Adrenal gland (tissue), 19 donors: ENCODE measurements at places on chromosomes 13 and 19. TPM values are rescaled to one million over a fixed set of nuclear protein-coding genes. Genes with fewer than 3 reads are reported as not detected.

ZNF567 gene
- total RNA-seq: 4.9 TPM

MVB12A gene
- total RNA-seq: 56.1 TPM

- no peak overlapping the region for H3K4me3 ChIP-seq
- H3K4me1 ChIP-seq: no peaks in the 10 kb centered on the region
- H3K27me3 ChIP-seq: no peaks in the 10 kb centered on the region
Measured at GRCh38 chr13:95926231-95926630, 127.0 kb downstream of the UGGT2 start.

TTYH1 gene
- total RNA-seq: 4.0 TPM

IGFL2 gene
- total RNA-seq: not detected

DNA sequence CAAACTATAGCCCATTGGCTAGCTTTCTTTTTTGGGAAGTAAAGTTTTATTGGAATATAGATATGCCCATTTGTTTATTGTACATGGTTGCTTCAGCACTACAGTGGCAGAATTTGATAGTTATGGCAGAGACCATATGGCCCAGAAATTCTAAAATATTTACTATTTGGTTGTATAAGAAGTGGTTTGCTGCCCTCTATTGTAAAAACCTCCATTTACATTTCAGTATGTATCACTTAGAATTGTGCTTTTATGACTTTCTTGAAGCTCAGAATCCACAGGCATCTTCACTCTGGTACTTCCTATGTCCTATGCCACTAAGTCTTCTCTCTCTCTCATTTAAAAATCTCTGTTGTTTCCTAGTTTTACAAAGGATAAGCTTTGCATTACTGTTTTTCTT, 37.7 kb downstream of the DLEU7 start:
- no peaks in the 10 kb centered on the region for H3K27me3 ChIP-seq
- H3K27ac ChIP-seq: no peak overlapping the region
- no peaks in the 10 kb centered on the region for H3K36me3 ChIP-seq
- no peaks in the 10 kb centered on the region for H3K4me1 ChIP-seq
- DNase-seq: no peak
- no peak overlapping the region for H3K4me3 ChIP-seq

ATXN8OS gene
- total RNA-seq: not detected

NLRP7 gene
- not detected for total RNA-seq

DNA sequence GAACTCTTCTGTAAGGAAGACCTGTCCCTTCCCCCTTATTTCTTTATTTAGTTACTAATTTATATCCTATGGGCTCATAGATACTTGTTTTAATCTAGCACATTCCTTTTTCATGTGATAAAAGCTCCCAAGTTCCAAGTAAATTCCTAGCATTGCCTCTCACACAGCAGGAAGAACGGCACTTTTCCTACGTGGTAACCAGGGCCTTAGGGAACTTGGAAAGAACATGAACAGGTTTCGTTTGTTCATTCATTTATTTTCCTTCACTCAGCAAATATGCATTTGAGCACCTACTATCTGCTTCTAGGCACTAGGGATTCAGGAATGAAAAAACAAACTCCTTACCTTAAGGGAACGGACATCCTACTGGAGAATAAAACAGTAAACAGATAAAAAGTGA, 125.1 kb downstream of the SIPA1L3 start:
- no peak overlapping the region for H3K4me3 ChIP-seq
- no peak for DNase-seq
- H3K36me3 ChIP-seq: no peaks in the 10 kb centered on the region
- no peaks in the 10 kb centered on the region for H3K27me3 ChIP-seq
- H3K4me1 ChIP-seq: no peaks in the 10 kb centered on the region

IRF2BP1 gene
- 35.8 TPM for total RNA-seq

DNA sequence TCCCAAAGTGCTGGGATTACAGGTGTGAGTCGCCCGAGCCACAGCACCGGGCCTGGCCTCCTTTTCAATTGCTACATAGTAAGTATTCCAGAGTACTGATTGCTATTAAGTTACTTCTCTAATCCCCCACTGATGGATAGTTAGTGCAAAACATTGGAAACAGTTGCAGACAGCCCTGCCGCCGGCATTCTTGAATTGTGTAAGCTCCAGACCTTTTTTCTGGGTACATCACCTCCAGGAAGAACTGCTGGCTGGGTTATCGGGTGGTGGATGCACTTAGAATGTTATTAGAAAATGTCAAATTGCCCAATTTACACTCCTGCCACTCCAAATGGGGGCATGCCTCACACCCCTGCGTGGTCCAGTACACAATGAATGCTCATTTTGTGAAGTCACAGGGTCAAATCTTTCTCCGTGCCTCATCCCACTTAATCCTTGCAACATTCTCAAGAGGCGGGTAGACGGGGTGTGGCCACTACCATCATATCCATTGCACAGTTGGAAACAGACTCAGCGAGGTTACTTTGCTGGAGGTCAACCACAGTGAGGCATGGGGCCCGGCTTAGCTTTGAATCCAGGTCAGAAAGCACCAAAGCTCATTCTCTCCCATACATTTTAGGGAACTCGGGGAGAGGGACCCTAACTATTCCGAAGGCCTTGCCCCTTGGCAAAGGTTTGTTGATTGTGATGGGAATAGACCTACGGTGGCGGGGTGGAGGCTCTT, 1.0 kb upstream of the KDM4B start:
- no peak overlapping the region for H3K27ac ChIP-seq
- no peaks in the 10 kb centered on the region for H3K27me3 ChIP-seq
